ENCODE measurements at places on chromosomes 3 and 15.

GRCh38 chr3:137035631-137036030, 77.8 kb downstream of the IL20RB start:
- no peak for DNase-seq

GRCh38 chr3:125143982-125144652, 68.4 kb downstream of the SLC12A8 start:
- peak; percentile 31 for DNase-seq

- no peak for DNase-seq
Observed at GRCh38 chr3:47583320-47584075, 4.8 kb upstream of the CSPG5 start.

DNA sequence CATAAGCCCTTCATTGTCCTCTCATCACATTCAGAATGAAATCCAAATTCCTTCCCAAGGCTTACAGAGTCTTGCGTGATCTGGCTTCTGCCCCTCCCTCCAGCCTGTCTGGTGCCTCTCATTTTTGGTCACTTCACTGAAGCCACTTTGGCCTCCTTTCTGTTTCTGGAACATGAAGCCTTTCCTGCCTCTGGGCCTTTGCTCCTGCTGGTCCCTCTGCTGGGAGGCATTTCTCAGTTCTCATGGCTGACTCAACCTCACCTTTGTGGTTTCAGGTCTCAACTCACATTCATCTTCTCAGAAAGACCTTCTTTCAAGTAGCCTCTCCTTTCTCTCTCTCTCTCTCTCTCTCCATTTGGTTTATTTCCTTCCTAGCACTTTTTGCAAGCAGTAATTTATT, 43.9 kb upstream of the BHLHE40 start:
- no peak for DNase-seq

GRCh38 chr3:126937533-126937932, 45.4 kb upstream of the PLXNA1 start:
- DNase-seq, result no peak

- DNase-seq, result no peak
Observed at GRCh38 chr15:43241100-43241499, 20.3 kb upstream of the EPB42 start.

All from NCI-H1105 treated with DMSO at 0.1 percent for 48 hours (cell line).